ENCODE measurements at places on chromosomes 11 and 22.

DNA sequence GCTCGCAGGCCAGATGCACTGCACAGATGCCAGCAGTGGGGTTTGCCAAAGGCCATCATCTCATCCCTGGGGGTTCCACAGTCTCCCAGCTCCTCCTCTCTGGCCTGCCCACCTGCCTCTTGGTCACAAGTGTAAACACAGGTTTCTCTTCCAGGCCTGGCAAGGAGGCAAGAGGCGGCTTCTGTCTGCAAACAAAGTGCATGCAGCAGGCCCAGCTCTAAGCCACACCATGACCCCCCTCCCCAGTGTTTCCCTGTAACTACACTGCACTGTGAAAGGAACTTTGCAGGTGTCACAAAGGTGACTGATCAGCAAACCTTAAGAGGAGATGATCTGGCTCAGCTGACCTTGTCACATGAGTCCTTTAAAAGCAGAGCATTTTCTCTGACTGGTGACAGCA, 26.2 kb upstream of the SHISAL1 start:
- DNase-seq, result no peak

GRCh38 chr11:72732329-72732728, 19.9 kb downstream of the ARAP1 start:
- DNase-seq, result no peak

DNA sequence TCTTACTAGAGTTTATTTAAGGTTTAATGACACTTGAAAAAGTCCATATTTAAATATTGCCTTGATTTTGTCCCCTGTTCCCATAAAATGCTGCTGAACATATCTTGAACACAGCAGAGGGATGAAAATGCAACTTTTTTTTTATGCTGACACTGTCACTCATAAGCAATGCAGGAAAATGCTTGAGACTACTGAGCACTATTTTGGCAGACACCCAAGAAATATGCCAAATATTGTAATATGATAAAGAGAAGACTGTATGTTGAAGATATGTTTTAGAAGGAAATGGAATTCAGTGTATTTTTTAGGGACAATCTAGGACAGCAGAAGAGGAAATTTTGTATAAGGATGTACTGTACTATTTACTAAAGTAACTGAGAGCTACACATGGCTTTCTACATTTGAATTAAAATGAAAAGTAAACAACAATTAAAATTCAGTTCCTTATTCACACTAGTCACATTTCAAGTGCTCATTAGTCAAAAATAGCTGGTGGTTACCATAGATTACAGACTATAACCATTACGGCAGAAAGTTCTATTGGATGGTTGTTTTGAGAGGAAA, 58.6 kb downstream of the LRRC4C start:
- no peak for DNase-seq

GRCh38 chr11:35459489-35459888, 40.1 kb upstream of the SLC1A2 start:
- DNase-seq, result no peak
